ENCODE measurements at places on chromosomes 5 and 9.

DNA sequence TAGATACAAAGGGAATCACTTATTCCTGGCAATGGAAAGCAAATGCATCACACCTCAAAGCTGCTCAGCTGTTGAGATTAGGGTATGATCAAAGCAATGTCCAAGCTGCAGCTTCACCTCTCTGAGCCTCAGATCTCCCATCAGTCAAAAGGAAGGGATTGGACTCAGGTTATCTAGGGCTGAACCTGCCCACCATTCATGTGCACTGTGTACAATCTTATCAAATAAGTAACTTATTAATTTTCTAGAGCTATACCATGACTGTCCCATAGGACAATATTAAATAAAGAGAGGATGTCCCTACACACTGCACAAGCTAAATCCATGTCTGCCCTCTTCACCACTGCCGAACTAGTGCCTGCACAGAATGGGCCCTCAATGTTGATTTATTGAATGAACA, 127.0 kb downstream of the HSD17B3 start:
- no peak for DNase-seq

GRCh38 chr5:174793684-174794328, 69.4 kb downstream of the MSX2 start:
- DNase-seq = peak; percentile 32

- DNase-seq = no peak
Measured at GRCh38 chr5:152549709-152550108, 144.6 kb upstream of the NMUR2 start.

DNA sequence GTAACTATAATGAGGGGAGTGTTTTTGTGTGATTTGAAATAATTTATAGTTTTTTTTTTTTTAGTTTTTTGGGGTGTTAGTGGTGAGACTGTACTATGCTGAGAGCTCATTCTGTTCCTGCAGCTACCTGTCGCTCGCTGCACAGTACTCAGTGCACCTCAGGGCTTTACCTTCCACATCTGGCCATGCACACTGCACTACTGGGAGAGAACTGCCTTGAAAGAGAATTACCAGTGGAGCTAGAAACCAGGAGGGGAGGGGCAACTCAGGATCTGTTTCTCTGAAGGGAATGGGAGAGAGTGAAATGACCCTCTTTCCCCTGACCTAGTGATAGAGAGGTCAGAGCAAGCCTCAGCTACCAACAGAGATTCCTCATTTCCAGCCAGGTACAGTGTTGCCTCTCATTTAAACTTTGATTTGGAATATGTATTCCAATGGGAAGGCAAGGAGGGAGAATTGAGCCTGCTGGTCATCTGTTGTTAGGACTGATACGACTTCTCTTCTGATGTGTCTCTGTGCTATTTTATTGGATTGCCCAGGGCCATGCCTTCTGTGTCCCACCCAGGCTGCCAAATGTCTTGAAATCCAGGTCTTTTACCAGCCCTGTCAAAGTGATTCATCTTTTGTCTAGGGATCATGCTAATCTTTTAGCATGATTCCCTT, 8.9 kb downstream of the ATG10 start:
- no peak for DNase-seq

DNA sequence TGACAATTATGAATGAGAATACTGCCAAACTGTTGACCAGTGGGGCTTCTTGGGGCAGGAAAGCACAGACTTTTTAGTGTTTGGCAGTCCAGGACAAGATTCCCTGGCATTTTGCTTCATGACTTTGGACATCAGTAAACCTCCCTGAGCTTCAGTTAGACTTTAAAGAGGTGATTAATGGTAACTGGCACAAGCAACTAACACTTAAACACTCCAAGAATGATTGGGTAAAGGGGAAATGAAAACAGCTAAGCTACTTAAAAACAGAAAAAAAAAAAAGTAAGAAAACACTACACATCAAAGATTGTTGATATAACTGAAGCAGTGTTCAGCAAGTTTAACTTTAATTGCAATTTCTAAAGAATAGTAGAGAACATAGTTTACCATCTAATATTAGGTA, 13.4 kb downstream of the PAIP1 start:
- DNase-seq = no peak

DNA sequence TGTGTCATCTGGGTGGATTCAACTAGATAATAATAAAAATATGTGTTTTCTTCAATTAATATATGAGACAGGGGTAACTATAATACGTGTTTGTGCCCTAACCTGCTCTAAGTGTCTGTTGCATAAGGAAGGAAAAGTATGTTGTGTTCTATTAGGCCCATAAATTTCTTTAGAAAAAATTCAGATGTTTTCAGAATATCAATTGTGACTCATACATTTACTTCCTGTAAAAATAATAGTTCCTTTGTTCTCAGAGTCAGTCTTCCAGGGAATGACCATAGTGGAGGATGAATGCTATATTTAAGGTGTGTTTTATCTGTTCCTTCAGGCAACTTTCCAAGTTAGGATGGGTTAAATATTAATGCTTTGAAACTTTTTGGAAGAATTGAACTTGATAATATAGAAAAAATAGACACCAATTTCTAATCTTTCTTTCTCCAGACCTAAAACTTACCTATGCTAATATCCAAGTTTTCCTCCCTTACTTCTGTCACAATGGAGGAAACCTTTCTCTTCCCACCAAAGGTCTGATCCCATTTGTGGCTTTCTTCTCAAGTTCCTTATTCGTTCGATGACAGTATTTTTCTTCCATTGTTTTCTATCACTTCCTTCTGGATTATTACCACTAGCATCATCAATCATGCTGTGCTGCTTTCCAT, 49.9 kb downstream of the ISL1 start:
- DNase-seq = no peak

GRCh38 chr5:149852641-149853330, 91.8 kb downstream of the PDE6A start:
- DNase-seq = peak; percentile 39

GRCh38 chr5:2110137-2110933, 227.6 kb upstream of the IRX4 start:
- no peak for DNase-seq

- no peak for DNase-seq
Measured at GRCh38 chr5:5420251-5420650, 2.2 kb upstream of the ICE1 start.

DNA sequence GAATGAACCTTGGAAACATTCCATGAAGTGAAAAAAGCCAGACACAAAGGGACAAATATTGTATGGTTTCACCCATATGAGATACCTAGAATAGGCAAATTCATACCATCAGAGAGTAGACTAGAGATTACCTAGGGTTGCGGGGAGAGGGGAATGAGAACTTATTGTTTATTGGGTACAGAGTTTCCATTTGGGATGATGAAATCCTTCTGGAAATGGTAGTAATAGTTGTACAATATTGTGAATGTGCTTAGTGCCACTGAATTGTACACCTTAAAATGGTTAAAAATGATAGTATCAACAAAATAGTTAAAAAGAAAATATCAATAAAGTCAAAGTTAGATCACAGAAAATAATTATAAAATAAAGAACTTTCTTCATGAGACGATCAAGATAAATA, 25.5 kb downstream of the CATSPER3 start:
- DNase-seq = no peak

- no peak for DNase-seq
Measured at GRCh38 chr9:131618071-131618479, 72.8 kb downstream of the PRRT1B start.

Measured in stimulated activated CD4-positive, alpha-beta T cell treated with anti-CD3 and anti-CD28 coated beads, Interleukin-12 subunit alpha, Interleukin-12 subunit beta, amount 100 ng/mL, for 4 hours (primary cell).